ENCODE measurements at places on chromosomes 4 and X. TPM values are rescaled to one million over a fixed set of nuclear protein-coding genes. Genes with fewer than 3 reads are reported as not detected.

The SAGE1 gene
- polyA plus RNA-seq: 0.05 TPM

- no peak for DNase-seq
Measured at GRCh38 chrX:120464411-120464810, 4.7 kb downstream of the LAMP2 start.

DNA sequence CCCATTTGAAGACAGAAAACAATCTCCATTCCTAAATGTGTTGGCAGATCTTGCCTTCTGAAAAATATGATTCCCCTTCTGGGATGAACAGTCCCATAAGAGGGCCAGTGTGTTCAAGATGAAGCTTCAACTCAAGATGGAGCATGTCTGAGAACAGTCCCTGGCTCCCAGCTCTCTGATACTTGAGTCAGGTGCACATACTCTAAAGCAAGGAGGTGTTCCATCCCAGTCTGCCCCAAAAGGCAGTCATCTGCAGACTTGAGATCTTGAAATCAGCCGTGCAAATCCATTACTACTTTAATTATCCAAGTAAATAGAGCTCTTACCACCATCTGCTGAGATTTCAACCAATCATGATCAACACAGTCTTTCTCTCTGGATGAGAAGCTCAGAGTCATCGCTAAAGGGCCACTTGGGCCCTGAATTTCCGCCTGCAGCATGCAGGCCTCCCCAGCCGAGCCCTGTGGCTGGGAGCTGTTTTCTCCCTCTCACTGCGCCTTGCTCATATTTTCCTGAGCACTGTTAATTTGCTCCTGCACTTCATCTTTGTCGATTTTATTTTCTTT, 22.2 kb downstream of the CCDC149 start:
- no peak for DNase-seq

- DNase-seq: peak; percentile 1
Measured at GRCh38 chr4:150906987-150907633, 108.0 kb downstream of the LRBA start.

The ENPP6 gene
- polyA plus RNA-seq: not detected
